ENCODE measurements at places on chromosomes 2 and 18.

DNA sequence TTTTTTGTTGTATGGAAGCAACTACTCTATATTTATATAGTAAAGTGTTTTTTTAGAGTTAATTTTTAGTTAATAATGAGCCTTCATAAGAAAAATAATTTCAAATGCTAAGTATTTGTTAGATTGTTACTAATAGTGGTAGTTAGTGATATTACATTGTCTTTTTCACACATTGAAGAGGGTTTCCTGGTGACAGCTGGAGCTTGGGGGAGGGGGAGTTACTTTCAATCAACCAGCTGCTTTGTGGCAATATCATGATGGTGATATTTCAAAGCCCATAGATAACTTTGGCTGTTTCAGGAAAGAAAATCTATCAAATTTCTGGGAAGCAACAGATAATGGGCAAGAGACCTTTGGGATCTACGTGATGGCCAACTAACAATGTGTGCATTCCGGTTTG lies 4.1 kb downstream of the RHBDD1 start:
- no peak for DNase-seq

DNA sequence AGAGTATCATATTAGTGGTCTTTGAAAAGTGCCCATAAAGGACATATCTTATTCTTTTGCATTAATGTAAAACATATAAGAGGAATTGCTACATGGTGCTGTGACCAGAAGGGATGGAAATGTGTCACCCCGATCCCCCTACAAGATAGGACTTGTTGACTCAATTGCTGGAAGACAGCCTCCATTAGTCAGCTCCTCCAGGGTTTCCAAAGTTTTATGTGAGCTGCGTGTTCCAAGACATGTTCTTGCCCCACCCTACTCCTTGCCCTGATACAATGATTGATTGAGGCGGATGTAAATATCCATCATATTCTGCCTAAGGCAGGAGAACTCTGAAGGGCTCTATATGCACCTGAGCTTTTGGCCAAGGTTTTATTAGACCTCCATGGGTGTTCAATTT lies 541.0 kb upstream of the ZEB2 start:
- no peak for DNase-seq

- DNase-seq, result no peak
These were observed 17.5 kb downstream of the MGAT4A start for GRCh38 chr2:98713332-98714015.

GRCh38 chr2:43435746-43436145 lies 160.1 kb downstream of the THADA start:
- no peak for DNase-seq

GRCh38 chr2:157940024-157940423 lies 63.9 kb upstream of the ACVR1 start:
- no peak for DNase-seq

DNA sequence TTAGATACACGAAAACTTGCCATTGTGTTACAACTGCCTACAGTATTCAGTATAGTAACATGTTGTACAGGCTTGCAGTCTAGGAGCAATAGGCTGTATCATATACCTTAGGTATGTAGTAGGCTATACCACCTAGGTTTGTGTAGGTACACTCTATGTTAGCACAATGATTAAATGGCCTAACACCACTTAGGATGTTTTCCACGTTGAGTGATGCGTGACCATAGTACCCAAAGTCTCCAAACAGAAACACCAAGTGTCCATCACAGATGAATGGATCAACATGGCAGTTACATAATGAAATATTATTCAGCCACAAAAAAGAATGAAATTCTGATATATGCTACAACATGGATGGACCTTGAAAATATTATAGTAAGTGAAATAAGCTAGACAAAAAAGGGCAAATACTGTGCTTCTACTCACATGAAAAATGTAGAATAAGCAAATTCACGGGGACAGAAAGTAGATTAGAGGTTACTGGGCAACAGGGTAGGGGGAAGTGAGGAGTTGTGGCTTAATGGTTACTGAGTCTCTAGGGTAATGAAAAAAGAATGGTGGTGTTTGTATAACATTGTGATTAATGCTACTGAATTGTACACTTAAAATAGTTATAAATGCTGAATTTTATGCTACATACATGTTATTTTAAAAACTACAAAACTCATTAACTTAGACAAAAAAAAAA lies 62.6 kb downstream of the TMEM131 start:
- no peak for DNase-seq

- DNase-seq, result no peak
These were observed 67.2 kb downstream of the SLC8A1 start for GRCh38 chr2:40384714-40385113.

DNA sequence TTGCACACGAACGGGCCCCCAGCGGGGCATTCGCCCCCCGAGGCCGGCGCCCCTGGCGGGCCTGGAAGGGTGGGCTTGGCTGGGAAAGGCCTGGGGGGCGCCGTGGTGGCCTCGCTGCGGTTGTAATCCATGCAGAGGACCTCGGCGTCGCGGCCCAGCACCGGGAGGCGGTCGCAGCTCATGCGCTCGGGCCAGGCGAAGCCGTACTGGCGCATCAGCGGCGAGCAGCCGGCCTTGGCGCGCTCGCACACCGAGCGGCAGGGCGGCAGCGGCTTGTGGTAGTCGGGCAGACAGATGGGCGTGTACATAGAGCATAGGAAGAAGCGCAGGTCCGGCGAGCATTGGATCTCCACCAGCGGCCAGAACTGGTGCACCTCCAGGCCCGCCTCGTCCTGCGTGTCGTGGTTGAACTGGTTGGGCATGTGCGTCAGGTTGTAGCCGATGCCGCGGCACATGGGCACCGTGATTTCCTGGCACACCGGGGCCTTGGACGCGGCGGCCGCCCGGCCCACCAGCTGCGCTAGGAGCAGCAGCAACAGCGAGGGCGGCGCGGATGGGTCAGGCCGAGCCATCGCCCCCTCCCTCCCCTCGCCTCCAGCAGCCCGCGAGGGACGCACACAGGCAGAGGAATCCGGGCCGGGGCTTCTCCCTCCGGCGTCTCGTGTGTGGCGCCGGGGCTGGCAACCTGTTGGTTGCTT lies 1.4 kb downstream of the FZD5 start:
- DNase-seq, result no peak

DNA sequence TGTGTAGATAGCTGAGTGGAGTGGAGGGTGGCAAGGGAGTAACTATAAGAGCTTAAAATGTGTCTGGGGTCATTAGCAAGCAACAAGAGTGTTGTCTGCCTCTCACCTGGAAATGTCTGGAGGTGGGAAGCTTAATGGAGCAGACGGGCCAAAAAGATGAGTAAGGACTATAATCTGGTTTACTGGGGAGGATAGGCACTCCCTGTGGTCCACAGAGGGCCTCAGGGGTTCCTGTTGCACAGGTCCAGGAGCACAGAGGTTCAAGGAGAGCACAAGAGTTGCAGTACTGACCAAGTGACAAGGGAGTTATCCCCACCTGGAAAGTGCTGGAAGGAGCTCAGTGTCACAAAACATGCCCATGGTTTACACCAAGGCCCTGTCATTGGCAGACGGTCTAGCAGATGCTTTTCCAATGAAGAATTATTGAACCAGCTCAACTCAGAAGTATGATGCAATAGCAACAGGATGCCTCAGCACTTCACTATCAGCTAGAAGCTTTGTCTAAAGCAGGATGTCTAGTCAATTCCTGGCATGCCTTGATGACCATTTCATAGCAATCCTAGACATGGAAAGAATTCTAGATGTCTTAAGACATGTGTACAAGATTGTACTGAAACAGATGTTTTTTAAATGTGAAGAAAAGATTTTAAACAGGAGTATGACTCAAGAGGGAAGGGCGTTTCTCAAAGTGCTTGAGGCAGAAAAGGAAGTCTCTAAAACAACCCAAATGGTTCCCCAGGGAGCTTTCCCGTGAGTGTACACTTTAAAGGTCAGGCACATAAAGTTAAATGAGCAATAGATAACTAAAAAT lies 62.9 kb upstream of the SERPINE2 start:
- DNase-seq, result no peak

DNA sequence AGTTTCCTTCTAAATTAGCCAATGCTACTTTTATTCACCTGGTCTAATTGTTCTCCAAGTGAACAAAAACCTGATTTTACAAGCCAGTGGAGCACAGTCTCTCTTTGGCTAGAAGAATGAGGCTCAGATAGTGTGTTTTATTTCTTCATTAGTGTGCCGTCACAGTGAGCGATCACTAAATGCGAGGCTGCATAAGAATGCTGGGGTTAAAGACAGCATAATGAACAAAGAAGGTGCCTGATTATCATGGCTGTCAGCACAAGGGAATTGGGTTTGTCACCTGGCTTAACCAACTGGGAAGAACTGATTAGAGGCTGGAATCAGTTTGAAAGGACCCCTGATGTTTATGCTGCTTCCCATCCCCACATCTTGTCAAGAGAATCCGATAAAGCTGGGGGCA lies 76.4 kb downstream of the EPHA4 start:
- DNase-seq, result no peak

DNA sequence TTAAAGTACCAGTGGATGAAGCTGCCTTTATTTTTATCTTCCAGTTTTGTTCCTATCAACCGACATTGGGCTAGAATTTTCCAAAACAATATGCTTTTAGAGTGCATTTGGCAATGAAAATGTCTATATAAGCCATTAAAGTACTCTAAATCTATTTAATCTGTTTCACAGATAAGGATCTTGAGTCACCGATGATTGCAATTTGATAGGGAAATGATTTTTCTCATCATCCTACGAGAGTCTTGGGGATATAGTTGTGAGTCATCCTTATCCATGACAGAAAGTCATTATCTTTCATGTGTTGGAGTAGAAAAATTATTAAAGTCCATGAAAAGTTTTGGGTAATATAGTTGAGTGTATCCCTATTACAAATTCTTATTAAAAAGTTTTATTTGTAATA lies 26.1 kb downstream of the SLC39A10 start:
- DNase-seq, result no peak

GRCh38 chr2:3142961-3143571 lies 234.6 kb downstream of the EIPR1 start:
- no peak for DNase-seq

DNA sequence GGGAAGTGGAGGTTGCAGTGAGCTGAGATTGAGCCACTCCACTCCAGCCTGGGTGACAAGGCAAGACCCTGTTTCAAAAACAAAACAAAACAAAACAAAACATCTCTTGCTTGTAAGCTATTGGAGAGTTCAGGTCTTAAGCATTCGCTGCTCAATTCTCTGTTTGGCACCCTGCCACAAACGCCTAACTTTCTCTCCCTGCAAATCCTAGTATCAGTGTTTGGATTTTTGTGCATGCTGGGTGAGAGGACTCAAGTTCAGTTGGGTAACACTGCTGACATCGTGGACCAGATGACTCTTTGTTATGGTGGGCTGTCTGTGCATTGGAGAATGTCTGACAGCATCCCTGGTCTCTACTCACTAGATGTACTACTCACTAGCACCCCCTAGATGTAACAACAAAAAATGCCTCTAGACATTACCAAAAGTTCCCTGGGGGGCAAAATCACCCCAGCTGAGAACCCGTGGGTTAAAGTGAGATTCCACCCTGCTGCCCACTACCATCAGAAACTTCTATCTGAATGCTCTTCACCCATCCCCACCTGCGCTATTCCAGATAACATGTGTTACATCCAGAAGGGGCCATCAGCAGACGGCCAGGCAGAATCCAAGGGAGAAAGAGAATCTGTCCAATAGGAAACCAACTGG lies 50.9 kb downstream of the CACNB4 start:
- no peak for DNase-seq

DNA sequence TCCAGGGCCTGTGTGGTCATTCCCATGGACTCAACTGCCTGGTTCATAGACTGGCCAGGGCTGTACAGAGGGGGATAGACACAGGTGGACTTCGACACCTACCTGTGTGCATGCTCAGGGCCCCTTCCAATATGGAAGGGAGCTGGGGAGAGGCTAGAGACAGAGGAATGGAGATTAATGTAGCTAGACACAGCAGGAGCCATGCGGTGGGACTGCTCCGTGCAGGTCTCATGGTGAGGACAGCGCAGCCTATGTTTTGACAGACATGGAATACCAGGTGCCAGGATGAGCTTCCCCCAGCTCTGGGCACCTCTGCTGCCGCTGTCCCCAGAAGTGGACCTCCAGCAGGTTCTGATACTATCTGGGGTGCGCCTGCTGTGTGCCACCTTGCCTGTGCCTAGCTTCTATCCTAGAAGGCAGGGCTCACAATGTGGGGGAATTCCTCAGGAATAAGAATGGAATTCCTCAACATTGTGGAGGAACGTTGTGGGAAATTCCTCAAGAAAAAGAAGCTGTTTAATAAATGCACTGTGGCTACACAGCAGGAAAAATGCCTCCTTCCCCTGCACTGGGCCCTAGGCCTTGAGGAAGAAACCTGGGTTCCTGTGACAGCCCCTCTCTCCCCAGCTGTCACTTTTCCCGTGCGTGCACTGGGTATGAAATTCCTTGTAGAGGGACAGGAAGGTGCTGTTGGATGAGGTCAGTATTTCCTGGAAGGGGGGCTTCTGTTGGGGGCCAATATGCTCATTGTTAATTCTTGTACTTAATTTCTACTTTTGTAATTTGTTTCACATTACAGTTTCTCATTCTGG lies 7.3 kb downstream of the IL1R1 start:
- no peak for DNase-seq

DNA sequence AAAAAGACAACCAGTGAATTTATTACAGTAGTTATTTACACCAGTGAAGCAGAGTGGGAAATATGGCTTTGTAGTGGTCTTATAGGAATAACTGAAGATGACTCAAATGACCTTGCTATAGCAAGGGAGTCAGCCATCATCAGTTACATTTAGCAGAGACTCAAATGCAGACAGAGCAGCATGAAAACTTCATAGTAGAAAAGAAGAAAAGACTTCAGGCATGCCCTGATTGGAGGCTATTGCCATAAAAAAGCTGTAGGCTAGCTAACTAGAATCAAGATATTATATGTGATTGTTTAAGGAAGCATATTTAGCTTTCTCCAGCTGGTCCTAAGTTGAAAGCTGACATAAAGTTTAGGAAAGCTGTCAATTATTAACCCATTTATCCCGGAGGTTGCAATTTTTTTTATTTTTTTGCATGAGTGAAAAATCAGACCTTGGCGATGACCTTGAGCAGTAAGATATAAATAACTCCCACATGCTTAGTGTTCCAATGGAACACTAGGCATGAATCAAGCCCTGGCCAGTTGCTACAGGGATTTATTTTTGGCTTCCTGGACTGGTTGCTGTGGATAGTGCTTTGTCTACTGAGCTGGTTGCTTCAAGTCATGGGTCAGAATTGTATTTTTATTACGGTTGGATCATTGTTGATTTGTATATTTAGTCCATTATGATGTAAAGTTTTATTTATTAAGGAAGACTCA lies 675.6 kb upstream of the VRK2 start:
- no peak for DNase-seq

GRCh38 chr18:74356959-74357358 lies 41.3 kb downstream of the C18orf63 start:
- DNase-seq, result no peak

GRCh38 chr18:49610022-49610445 lies 48.2 kb downstream of the LIPG start:
- DNase-seq, result no peak

All from activated CD4-positive, alpha-beta T cell treated with anti-CD3 and anti-CD28 coated beads, Interleukin-2, amount 50 U/mL, for 24 hours (primary cell).